ENCODE measurements at places on chromosomes 7 and 10.

DNA sequence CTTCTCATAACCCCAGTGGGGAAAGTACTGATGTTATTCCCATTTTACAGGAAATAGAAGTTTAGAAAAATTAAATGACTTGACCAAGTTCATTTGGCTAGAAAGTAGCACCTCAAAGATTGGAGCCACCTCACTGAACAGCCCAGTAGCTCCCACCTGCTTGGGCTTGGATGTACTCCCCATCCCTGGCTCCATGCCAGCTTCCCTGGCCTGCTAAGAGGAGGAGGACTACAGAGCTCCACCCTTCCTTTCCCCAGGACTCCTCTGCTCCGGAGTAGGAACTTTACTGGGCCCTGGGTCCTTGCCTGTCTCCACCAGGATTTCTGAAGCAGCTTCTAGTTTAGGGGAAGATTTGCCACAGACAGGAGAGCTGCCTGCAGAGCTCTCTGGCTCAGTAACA, 3.1 kb downstream of the HPS6 start:
- no peak for DNase-seq

GRCh38 chr10:69345402-69345801, 67.1 kb downstream of the HK1 start:
- no peak for DNase-seq

- DNase-seq = no peak
Measured at GRCh38 chr7:18978108-18978495, 139.3 kb downstream of the TWIST1 start.

DNA sequence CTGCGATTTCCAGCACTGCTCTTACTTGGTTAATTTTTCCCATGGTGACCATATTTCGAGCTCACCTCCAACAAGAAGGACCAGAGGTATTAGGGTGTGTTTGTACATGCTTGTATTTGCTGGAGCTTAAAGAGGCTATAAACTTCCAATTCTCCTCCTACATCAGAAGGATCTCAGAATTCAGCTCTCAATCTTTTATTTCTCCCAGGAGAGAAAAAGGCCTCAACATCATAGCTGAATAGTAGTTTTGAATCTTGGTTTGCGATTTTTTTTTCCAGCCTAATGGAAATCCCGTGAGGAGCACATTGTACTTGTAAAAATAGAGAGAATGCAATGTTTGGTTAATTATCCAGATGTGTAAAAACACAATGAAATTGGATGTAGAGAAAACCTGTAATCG, 69.7 kb downstream of the CPVL start:
- DNase-seq = no peak

DNA sequence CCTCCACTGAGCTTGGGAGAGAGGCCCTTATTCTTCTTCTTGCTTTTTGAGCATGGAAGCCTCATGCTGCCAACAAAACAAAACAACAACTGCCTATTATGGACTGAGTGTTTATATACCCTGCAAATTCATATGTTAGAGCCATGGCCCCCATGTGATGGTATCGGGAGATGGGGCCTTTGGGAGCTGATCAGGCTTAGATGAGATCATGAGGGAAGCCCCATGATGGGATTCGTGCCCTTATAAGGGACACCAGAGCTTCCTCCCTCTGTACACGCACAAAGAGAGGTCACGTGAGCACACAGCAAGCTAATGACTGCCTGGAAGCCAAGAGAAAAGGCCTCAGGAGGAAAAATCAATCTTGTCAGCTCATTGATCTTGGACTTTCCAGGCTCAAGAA, 235.0 kb downstream of the FANK1 start:
- DNase-seq = no peak

GRCh38 chr10:45515630-45516029, 141.6 kb downstream of the ALOX5 start:
- DNase-seq = no peak

DNA sequence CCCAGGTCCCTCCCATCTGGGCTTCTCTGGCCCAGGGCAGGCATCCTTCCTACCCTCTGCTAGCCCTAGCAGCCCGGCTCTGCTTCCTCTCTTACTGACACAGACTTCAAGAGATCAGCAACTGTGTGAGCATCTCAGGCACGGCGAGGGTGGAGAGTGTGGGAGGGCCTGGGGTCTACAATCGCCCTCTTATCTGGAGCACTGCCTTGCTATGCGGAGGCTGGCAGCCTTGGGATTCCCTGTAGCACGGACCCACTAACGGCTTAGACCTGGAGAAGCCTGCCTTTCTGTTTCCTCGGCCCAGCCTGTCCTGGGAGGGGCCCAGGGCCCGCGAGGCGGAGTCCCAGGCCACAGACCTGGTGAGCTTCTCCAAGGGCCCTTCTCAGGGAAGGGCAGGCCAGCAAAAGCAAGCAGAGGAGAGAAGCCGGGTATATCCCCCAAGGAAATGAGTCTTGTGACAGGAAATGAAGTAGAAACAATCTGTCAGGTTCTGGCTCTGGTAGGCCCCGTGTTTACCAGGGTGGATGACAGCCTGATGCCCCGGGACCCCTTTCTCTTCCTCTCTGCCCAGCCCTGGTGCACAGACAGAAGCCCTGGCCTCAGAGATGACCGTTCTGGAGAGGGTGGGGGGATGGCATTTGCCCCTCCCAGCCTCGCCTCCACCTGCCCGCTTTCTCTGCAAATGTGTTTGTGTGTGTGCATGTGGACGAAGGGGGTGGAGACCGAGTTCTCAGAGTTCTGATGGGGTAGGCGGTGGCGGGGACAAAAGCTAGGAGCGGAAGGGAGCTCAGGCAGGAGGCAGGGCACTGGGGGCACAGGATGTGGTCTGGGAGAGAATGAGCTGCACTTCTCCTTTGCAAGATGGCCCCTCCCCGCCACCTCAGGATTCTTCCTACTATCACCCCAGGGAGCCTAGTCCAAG, 2.5 kb downstream of the LRCH4 start:
- peak; percentile 35 for DNase-seq

GRCh38 chr10:24408365-24408764, 199.4 kb downstream of the KIAA1217 start:
- DNase-seq = no peak

DNA sequence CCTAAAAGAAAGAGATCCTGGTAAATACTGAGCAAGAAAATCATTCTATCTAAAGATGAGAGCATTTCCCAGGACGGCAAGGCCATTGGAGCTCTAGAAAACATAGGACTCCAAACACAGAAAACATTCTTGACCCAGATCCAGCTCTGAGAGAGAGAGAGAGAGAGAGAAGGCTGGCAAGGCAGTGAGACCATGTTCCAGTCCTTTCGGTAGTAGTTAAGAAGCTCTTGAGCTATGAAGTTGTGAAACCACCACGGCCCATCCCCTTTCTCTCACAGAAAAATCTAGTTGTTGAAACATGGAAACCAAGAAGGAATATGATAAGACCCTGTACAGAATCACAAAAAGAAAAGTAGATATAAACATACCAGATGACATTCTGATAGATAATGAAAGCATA, 212.4 kb upstream of the NPSR1 start:
- DNase-seq = no peak

GRCh38 chr7:34672430-34672829, 14.4 kb downstream of the NPSR1 start:
- no peak for DNase-seq

- no peak for DNase-seq
Measured at GRCh38 chr7:76077435-76077834, 29.5 kb downstream of the MDH2 start.

- no peak for DNase-seq
Measured at GRCh38 chr10:88253622-88254021, 329.5 kb downstream of the RNLS start.

DNA sequence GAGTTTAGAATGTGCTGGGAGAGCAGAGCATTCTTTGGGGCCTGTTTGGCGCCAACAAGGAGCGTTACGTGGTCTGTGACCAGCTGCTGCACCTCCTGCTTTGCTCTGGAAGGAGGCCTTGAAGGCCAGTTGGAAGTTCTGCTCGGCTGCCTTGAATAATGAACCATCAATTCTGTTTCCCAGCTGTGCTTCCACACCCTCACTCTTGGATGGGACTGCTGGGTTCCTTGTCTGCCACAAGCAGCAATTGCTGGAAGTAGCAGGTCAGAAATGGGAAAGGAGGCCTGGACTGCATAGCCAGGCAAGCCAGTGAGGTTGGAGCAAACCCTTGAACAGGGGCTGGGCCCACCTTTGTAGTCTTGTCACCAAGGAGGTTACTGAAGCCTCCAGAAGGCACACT, 86.6 kb upstream of the INSYN2A start:
- no peak for DNase-seq

GRCh38 chr7:149293946-149294633, 32.1 kb downstream of the ZNF783 start:
- no peak for DNase-seq

DNA sequence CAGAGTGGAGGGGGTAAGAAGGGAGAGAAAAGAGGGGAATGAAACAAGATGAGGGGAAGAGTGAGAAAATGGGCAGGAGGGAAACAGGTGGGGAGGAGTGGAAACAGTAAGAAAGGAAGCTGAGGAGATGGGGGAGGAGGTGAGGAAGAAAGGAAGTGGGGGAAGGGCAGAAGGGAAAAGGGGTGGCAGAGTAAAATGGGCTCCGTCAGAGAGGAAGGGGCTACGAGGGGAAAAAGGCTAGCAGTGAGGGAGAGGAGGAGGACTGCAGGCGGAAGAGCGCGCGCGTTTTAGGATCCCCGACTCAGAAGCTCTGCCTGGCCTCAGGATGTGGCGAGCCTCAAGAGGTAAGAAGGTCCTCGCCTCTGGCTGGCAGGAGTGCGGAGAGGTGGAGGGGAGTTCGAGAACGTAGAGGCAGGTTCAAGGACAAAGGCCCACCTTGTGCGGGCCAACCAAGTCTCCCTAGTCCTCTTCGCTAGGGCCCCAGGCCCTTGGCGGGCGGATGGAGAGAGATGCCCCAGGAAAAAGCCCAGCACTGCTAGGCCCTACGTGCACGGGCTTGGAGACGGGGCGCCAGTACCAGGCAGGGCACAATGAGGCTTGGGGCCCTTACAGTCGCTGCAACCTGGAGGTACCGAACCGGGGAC, 5.8 kb upstream of the NKX2-3 start:
- DNase-seq = no peak

Data from activated CD4-positive, alpha-beta T cell treated with anti-CD3 and anti-CD28 coated beads, Interleukin-2, amount 50 U/mL, for 4 hours (primary cell).